ENCODE measurements at places on chromosomes 1 and 21.

DNA sequence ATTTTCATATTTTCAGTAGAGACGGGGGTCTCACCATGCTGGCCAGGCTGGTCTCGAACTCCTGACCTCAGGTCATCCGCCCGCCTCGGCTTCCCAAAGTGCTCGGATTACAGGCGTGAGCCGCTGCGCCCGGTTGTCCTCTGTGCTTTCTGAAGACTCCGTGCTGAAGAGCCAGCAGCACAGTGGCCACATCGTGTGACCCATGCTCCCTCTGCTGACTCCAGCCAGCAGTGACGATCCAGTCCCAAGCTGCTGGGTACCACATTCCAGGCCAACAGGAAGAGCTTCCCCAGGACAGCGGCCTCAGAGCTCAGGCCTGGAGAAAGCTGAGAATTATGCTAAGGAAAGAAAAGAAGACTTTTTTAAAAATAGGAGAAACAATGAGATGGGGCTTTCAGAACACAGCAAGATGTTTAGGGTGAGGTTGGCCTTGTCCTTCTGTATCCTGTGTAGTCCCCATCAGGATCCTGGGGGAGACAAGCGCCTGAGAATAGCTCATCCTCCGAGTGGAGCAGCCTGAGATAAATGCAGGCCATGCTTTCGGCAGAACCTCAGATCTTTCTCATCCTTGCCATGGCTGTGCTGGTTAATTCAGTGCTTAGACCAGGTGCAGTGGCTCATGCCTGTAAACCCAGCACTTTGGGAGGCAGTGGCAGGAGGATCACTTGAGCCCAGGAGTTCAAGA, 207.1 kb downstream of the SLC35F3 start:
- DNase-seq = peak; percentile 50

GRCh38 chr1:29124366-29125236, 898 bp upstream of the TMEM200B start:
- peak; percentile 20 for DNase-seq

- DNase-seq = no peak
Measured at GRCh38 chr21:32975811-32976431, 49.8 kb upstream of the OLIG2 start.

- no peak for DNase-seq
Measured at GRCh38 chr1:183349201-183349711, 68.9 kb downstream of the NMNAT2 start.

GRCh38 chr1:20386323-20387081, 95.8 kb downstream of the VWA5B1 start:
- no peak for DNase-seq

DNA sequence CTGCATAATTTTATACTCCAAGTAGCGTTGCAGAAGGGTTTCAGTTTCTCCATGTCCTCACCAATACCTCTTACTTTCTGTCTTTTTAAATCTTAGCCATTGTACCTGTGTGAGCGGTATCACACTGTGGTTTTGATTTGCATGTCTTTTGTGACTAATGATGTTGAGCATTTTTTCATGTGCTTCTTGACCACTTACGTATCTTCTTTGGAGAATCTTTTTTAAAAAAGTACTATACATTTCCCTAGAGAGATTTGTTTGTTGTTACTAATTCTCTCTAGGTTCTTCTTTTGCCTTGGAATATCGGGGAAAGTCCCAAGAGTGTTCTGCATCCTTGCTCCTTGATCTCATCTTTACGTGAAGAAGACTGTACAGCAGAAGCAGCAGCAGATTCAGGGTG, 81.8 kb upstream of the WARS2 start:
- no peak for DNase-seq

DNA sequence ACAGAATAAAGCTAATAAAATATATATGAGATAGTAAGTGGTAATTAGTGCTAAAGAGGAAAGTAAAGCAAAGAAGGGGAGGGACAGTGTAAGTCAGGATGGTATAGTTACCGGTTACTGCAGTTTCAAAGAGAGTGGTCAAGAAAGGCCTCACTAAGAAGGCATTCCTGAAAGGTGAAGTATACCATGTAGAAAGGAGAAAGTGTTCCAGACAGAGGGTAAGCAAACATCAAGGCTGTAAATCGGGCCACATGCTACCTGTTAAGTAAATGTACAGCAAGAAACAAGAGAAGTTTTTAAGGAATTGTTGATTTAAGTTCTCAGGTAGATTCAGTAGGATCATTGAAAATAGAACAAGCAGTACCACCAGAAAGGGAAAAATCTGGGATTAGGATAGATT, 9.7 kb downstream of the DESI2 start:
- DNase-seq = no peak

Data from kidney capillary endothelial cell (primary cell).